Calu3 (cell line): ENCODE measurements at places on chromosomes 13 and 19. TPM values are rescaled to one million over a fixed set of nuclear protein-coding genes. Genes with fewer than 3 reads are reported as not detected.

DNA sequence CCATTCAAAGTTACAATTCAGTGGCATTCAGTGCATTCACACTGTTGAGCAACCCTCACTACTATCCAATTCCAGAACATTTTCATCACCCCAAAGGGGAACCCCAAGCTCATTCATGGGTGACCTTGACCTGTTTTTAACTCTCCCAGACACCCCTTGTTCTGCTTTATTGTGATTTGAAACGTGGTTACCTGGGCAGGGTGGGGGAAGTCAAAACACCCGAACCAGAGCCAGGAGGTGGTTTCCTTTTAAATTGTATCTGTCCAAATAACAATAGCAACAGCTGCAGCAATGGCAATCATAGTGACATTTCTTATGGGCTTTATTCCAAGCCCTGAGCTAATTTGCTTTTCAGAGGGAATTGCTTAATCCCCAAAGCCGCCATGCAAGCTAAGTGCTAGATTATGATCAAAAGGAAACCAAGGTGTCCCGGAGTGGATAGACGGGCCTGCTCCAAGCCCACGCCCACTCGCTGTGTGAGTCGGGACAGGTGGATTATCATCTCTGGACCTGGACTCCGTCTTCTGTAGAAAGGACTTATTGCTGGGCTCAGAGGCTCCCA, 6.1 kb downstream of the PTGIR start:
- peaks cover 4% of the 10 kb centered on the region for H3K36me3 ChIP-seq
- peaks cover 57% of the 10 kb centered on the region for H3K27me3 ChIP-seq
- no peak for DNase-seq
- H3K27ac ChIP-seq = no peak overlapping the region

- no peak for DNase-seq
- no peak overlapping the region for H3K27ac ChIP-seq
- no peaks in the 10 kb centered on the region for H3K4me1 ChIP-seq
- H3K36me3 ChIP-seq = no peaks in the 10 kb centered on the region
These were observed 300.3 kb downstream of the FOXO1 start for GRCh38 chr13:40366119-40366518.

- H3K36me3 ChIP-seq = no peaks in the 10 kb centered on the region
- H3K27ac ChIP-seq = no peak overlapping the region
- no peak overlapping the region for H3K4me3 ChIP-seq
- H3K27me3 ChIP-seq = peaks cover 83% of the 10 kb centered on the region
These were observed 89.3 kb upstream of the UQCRFS1 start for GRCh38 chr19:29302002-29302928.

DNA sequence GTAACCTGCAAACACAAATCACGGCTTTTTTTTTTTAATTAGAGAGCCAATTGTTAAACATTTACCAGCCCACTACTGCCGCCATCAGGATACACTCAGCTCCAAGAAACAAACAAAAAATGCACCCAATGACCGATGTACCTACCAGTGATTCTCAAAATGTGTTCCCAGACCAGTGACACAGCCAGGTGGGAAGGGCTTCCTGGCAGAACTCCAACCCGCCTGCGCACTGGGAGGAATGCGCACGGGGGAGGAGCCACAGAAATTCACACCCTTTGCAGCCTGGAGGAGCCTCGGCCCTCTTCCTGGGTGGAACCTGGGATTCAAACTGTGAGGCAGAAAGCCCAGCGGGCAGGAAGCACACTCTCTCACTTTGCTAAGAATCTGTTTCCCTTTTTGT, 255.9 kb downstream of the TBC1D4 start:
- no peak overlapping the region for H3K27ac ChIP-seq
- DNase-seq = peak; percentile 28
- no peaks in the 10 kb centered on the region for H3K36me3 ChIP-seq
- H3K4me3 ChIP-seq = no peak overlapping the region
- H3K4me1 ChIP-seq = no peaks in the 10 kb centered on the region

Gene PGLYRP2
- not detected in 2 replicates for total RNA-seq

Gene CCDC8
- total RNA-seq = not detected in 2 replicates

Gene PIAS4
- total RNA-seq = 29.3 and 35.7 TPM in 2 replicates

Gene FGF22
- total RNA-seq = 0.24 and 0.39 TPM in 2 replicates

Gene UNC13A
- total RNA-seq = 0.28 and 3.8 TPM in 2 replicates
